Gastrocnemius medialis (tissue), 4 donors: ENCODE measurements at places on chromosomes 12 and 14. TPM values are rescaled to one million over a fixed set of nuclear protein-coding genes. Genes with fewer than 3 reads are reported as not detected.

Gene RPL36AL
- 226 TPM for total RNA-seq

Gene PLA2G1B
- not detected for total RNA-seq

Gene ADAM20
- 0.09 TPM for total RNA-seq

Gene DEPDC4
- not detected for total RNA-seq

Gene GUCY2C
- total RNA-seq, result 0.17 TPM

Gene BICD1
- 2.3 TPM for total RNA-seq

Gene COX6A1
- 46.9 TPM for total RNA-seq

Gene LRRC10
- total RNA-seq, result not detected

Gene PLXNC1
- total RNA-seq, result 0.62 TPM

Gene RNASE7
- not detected for total RNA-seq

Gene DNAL1
- 7.7 TPM for total RNA-seq

Gene KCNC2
- not detected for total RNA-seq

Gene GPR65
- 0.13 TPM for total RNA-seq

Gene YY1
- 45.9 TPM for total RNA-seq

Gene KRT80
- total RNA-seq, result not detected

Gene ANO6
- 95.3 TPM for total RNA-seq

Gene NGB
- not detected for total RNA-seq

Gene TAS2R10
- 0.51 TPM for total RNA-seq

Gene MYH7
- total RNA-seq, result 5,274 TPM

Gene PTGER2
- not detected for total RNA-seq

Gene PLBD1
- total RNA-seq, result 3.0 TPM

Gene SETD1B
- total RNA-seq, result 9.3 TPM

Gene FGF6
- total RNA-seq, result 5.9 TPM

Gene CCDC38
- not detected for total RNA-seq

Gene ANKRD33
- total RNA-seq, result not detected

Gene TRAF3
- 14.7 TPM for total RNA-seq

Gene NRL
- total RNA-seq, result 2.6 TPM

Gene SERPINA9
- not detected for total RNA-seq

Gene BIN2
- total RNA-seq, result 0.87 TPM

Gene TAS2R9
- not detected for total RNA-seq

Gene OSBPL8
- total RNA-seq, result 25.6 TPM

Gene TSPAN19
- not detected for total RNA-seq

Gene CCDC175
- total RNA-seq, result not detected

Gene CRIP1
- 3.6 TPM for total RNA-seq

Gene AICDA
- total RNA-seq, result not detected

Gene RBMS2
- total RNA-seq, result 4.1 TPM

Gene ZNF384
- total RNA-seq, result 28.5 TPM

Gene SVOP
- 0.03 TPM for total RNA-seq

Gene TMEM119
- not detected for total RNA-seq

Gene ZNF641
- 36.6 TPM for total RNA-seq

Gene OR10G2
- not detected for total RNA-seq

Gene ALDH2
- total RNA-seq, result 85.0 TPM

Gene ANKS1B
- total RNA-seq, result 5.9 TPM

Gene CLEC4E
- 0.35 TPM for total RNA-seq

Gene AGAP2
- total RNA-seq, result 1.8 TPM

Gene KERA
- not detected for total RNA-seq

Gene TAS2R42
- not detected for total RNA-seq

Gene AMDHD1
- total RNA-seq, result 3.5 TPM
